ENCODE measurements at places on chromosomes 12 and 14. TPM values are rescaled to one million over a fixed set of nuclear protein-coding genes. Genes with fewer than 3 reads are reported as not detected.

DNA sequence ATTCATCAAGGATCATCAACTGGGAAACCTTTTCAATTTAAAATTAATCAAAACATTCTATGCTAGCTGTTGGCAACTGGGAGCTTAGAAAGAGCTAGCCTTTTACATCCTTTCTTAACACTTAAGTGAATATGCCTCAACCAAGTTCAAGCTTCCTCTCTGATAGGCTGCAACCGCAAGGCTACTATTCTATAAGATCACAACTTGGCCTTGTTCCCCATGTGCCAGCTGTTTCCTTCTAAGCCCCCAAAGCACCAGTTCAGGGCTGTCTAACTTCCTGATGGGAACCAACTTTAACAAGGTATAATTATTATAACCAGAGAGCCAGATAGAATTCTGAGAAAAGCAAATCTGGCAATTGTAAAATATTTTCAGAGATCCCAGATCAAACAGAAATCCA is 37.0 kb downstream of the KCNC2 start:
- DNase-seq = no peak

GRCh38 chr12:7142056-7142644 is 12.0 kb downstream of the CLSTN3 start:
- peak; percentile 68 for DNase-seq

- no peak for DNase-seq
Measured at GRCh38 chr12:104536841-104537240, 80.1 kb downstream of the CHST11 start.

DNA sequence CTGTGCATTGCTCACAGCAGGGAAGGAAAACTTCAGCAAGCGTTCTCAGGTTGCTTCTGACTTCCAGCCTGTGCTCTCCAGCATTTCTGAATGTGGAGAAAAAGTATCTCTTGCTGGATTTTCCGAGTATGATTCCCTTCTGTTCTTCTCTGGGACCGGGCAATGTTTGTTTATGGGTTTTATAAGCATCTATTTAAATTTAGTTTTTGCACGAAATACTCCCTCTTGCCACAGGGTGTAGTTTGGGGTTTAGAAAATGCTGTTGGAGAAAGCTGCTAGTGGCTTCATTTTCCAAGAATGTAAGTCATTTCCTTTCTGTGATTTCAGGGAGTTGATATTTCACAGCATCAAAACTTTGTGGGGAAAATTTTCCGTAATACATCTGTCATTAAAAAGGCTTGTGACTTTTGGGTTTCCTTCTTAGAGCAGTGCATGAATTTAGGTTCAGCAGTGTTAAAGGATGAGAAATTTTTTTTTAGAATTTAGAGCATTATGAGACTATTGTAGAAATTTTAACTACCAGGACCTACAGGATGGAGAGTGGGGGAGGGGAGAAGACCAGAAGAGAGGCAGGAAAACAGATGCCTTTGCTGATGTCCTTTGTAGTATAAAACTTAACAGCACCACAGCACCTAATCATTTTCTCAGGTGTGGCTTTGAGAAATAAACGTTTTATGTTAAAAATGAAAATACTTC is 1.5 kb downstream of the FRMD6 start:
- DNase-seq = no peak

CCDC38 gene
- total RNA-seq = 0.11 TPM

ACIN1 gene
- total RNA-seq = 282 TPM

SP7 gene
- total RNA-seq = 0.14 TPM

All from CD4-positive, alpha-beta T cell (primary cell).